Non-pigmented ciliary epithelial cell (primary cell): ENCODE measurements at places on chromosomes 2 and 18.

GRCh38 chr2:149122516-149122915, 84.0 kb downstream of the LYPD6B start:
- DNase-seq = no peak

- no peak for DNase-seq
Observed at GRCh38 chr2:7773362-7774360, 856.4 kb downstream of the RNF144A start.

- DNase-seq = no peak
Observed at GRCh38 chr2:60555783-60556139, 2.3 kb upstream of the BCL11A start.

GRCh38 chr18:33820517-33821371, 242.7 kb downstream of the ASXL3 start:
- DNase-seq = no peak

DNA sequence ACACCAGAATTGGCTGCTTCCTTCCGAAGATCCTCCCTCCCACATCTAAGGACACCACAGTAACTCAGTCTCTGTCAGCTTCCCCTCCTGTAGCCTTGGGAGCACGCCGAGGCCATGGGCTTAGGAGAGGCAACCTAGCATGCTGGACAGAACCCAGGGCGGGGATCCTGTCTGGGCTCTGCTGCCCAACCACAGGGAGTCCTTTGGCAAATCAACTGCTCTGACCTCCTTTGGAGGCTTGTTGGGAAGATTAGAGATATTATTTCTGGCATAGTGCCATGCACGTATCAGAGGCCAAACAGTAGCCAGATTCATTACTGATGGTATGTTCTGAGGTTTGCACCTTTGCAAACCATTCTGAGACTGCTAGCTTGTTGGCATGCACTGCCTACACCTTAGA, 262.7 kb upstream of the EPAS1 start:
- DNase-seq = no peak

GRCh38 chr2:29305762-29306161, 190.5 kb downstream of the CLIP4 start:
- no peak for DNase-seq

- DNase-seq = no peak
Observed at GRCh38 chr2:55252832-55253231, 16.2 kb downstream of the MTIF2 start.

GRCh38 chr18:59690996-59691395, 6.2 kb downstream of the CCBE1 start:
- DNase-seq = no peak

DNA sequence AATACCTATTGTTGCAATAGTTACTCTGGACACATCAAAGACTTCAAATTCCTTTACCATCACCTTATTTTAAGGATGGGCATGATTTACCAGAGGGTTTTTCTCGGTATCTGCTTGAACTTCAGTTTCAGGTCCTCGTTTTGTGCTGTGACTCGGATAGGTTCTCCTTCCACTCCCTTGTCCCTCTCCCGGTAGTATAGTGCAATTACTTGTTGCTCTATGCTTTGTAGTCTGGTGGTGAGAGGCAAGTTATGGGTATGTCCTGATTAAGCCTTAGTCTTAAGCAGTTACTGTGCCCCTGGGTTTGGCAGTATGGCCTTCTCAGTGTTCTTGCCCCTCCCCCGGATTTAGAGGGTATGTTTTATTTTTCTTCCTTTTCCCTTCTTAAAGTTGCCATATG, 96.6 kb downstream of the RHBDD1 start:
- DNase-seq = no peak

DNA sequence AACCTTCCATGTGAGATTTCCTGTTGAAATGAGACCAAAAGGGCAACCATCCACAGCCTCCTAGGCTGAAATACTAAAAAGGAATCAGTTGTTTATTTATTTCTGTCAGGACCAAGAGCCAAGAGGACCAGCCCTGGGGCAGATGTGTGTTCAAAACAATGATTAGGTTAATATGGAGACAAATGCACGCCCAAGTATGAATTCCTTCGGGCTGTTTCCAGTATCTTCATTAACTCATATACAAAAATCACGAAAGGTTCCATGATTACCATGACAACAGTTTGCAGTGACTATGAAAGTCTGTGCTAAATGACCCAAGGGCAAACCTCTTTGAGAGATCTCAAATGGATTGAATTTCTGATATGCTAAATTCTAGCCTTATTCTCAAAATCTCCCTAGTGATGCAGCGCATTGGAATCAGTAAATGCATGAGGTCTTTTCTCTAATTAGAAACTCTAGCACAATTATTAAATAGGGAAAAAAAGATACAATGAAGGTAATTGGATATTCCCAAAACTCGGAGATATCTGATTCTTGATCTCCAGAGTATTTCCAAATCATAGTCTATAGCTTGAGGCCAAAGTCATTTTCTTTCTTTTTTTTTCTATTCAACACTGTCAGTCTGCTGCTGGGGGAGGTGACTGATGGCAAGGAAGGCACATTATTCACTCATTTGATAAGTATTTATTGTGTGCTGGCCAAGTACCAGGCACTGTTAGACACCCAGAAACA, 35.6 kb downstream of the VIT start:
- no peak for DNase-seq

DNA sequence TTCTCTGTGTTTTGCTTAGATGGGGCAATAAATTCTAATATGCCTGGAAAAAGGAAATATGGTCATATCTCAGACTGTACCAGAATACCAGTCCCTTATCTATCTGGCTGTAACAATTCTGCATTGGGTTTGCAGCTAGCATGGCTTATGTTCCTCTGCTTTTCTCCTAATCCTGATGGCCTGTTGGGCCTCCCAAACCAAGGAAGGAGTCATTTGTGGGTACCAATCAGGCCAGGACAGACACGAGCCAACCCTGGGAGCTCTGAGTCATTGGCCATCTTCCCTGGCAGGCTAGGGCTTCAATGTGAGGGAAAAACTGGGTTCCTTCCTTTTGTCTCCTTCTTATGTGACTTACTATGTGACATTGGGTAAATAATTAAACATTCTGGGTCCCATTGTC, 12.0 kb downstream of the SMARCAL1 start:
- DNase-seq = no peak

GRCh38 chr2:50263728-50264127, 768.2 kb downstream of the NRXN1 start:
- DNase-seq = no peak

DNA sequence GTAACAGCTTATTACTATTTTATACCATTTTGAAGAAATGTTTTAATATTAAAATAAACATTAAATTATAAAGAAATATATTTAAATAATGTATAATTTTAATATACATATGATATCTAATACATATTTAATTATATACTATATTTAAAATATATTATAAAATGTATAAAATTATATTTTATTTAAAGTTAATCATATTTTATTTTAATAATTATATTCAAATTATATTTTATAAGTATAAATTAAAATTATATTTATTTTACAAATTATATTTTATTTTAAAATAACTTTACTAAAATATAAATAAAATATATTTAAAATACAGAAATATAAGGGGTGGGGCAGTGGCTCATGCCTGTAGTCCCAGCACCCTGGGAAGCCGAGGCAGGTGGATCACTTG, 2.1 kb downstream of the CRYGD start:
- DNase-seq = no peak
